Tongue (tissue), 3 donors: ENCODE measurements at places on chromosomes 13 and 19. TPM values are rescaled to one million over a fixed set of nuclear protein-coding genes. Genes with fewer than 3 reads are reported as not detected.

DNA sequence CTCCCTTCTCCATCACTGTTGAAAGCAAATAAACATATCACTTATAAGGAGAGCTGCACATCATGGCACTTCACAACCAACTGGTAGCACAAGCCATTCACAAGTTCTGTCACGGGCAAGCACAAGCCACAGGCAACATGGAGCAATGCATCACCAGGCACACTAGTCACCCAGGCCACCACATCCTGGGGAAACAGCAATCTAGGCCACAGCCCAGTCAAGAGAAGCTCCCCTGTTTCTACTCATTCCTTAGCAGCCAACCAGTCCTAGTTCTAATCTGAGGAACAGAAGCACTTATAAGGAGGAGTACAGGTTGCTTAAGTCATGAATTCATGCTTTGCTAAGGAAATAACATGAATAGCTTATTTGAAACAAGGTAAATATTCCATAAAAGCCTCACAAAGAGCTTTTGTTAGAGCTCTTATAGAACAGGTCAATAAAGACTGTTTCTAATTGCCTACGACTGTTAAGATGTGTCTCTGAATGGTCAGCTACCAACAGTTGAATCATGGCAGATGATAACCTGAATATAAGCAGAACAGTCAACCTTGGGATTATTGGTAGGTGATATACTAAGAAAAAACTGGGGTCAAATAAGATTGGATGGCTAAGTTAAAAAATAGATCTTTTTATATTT lies 169.0 kb downstream of the TBC1D4 start:
- DNase-seq = no peak

- no peak for DNase-seq
Observed at GRCh38 chr13:30580852-30581502, 36.7 kb upstream of the USPL1 start.

DNA sequence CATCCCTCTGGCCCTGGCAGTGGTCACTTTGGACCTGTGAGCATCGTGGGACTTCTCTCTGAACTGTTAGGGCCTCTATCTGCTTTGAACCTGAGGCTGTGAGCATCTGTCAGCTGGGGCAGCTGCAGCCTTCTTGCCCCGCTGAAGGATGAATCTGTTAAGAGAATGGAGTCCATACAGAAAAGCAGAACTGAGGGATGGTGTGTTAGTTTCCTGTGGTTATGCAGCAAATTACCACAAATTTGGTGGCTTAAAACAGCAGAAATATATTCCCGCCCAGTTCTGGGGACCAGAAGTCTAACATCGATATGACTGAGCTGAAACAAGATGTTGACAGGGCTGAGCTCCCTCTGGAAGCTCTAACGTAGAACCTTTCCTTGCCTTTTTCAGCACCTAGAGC lies 1.6 kb upstream of the ZNF497 start:
- no peak for DNase-seq

The NLRP11 gene
- not detected for total RNA-seq
